ENCODE measurements at places on chromosomes 11 and 22.

DNA sequence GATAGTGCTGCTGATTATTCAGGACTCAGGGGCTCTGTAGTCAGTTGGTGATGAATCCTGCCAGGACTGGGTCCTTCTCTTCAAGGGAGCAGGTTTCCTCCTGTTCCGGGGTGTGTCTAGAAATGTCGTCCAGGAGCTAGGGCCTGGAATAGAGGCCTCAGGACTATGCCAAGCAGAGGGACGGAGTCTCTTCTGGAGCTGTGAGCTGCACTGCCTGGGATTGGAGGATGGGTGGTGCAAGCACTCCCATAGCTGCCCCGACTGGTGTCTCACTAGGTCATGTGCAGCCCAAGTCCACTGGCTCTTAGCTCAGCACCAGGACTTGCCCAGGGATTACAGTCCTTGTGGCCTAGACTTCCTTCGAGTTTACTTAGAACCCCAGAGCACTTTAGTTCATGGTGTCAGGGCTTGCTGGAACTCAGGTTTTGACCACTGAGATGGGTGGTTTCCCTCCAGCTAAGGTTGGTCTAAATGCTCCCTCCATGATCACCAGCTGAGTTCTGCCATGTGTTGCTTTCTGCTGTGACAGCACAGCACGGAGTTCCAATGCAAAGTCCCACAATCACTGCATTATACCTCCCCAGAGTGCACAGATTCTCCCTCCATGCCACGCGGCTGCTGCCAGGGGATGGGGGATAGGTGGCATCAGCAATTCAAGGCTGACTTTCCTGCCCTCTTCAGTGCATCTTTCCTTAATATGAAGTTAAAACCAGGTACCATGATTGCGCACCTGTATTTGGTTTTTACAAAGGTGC is 42.6 kb upstream of the SHANK2 start:
- no peak for DNase-seq

- DNase-seq = no peak
These were observed 52.5 kb downstream of the C22orf31 start for GRCh38 chr22:29009148-29009547.

DNA sequence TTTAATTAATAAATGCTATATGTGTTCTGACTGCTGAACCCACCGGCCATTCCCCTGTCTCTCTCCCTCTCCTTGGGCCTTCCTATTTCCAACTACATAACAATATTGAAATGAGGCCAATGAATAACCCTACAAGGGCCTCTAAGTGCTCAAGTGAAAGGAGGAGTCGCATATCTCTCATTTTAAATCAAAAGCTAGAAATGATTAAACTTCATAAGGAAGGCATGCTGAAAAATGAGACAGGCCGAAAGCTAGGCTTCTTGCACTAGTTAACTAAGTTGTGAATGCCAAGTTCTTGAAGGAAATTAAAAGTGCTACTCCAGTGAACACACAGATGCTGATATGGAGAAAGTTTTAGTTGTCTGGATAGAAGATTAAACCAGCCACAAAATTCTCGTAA is 109.2 kb downstream of the TSPAN18 start:
- DNase-seq = no peak

DNA sequence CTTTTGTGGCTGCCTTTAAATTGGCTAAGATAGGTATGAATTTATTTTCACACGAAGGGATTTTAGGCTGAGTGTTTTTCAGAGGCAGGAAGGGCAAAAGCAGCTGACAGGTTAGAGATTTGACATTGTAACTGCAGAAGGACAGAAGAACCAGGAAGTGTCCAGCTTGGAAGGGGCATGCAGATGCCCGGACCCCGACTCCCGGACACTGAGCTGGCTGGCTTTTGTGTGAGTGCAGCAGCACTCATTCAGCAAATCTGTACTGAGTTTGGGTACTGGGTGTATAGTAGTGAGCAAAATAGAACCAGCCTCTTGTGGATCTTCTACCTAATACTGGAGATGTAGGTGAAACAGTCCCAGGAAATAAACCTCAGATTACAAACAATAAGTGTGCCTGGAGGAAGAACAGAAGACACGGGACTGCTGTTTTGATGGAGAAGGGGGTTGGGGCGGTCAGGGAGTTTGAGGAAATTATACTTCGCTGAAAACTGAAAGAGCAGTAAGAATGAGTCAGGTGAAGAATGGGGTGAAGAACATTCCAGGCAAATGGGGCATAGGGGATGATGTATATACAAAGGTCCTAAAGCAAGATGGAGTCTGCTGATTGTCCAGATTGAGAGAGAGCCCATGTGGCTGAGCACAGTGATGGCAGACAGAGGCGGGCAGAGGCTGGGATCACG is 64.6 kb downstream of the PPFIBP2 start:
- no peak for DNase-seq

GRCh38 chr11:120899720-120900119 is 124.2 kb upstream of the TBCEL start:
- no peak for DNase-seq

- DNase-seq = no peak
These were observed 14.4 kb downstream of the OVCH2 start for GRCh38 chr11:7691759-7692350.

- no peak for DNase-seq
These were observed 54.9 kb downstream of the P4HA3 start for GRCh38 chr11:74256378-74257133.

DNA sequence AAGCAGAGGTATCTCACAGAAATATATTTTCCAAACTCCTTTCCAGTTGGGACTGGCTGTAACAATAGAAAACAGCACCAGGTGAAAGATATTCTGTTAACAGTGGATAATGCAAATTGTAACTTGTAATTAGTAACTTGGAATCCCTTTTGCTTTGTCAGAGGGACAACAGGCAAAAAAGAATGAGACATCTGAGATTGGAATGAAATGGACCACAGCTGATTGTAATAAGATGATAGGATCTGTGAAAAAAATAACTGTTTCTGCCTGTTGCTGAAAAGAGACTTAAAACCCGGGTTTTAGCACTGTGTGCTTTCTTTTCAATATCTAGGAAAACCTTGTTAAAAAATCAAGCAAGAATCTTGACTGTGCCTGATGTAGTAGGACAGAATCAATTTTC is 655.7 kb downstream of the METTL15 start:
- no peak for DNase-seq

GRCh38 chr11:44566952-44567875 is 1.8 kb downstream of the CD82 start:
- DNase-seq = peak; percentile 24

GRCh38 chr11:91081440-91082043 is 858.7 kb upstream of the CHORDC1 start:
- DNase-seq = no peak

GRCh38 chr11:74506823-74507222 is 13.3 kb upstream of the LIPT2 start:
- no peak for DNase-seq

DNA sequence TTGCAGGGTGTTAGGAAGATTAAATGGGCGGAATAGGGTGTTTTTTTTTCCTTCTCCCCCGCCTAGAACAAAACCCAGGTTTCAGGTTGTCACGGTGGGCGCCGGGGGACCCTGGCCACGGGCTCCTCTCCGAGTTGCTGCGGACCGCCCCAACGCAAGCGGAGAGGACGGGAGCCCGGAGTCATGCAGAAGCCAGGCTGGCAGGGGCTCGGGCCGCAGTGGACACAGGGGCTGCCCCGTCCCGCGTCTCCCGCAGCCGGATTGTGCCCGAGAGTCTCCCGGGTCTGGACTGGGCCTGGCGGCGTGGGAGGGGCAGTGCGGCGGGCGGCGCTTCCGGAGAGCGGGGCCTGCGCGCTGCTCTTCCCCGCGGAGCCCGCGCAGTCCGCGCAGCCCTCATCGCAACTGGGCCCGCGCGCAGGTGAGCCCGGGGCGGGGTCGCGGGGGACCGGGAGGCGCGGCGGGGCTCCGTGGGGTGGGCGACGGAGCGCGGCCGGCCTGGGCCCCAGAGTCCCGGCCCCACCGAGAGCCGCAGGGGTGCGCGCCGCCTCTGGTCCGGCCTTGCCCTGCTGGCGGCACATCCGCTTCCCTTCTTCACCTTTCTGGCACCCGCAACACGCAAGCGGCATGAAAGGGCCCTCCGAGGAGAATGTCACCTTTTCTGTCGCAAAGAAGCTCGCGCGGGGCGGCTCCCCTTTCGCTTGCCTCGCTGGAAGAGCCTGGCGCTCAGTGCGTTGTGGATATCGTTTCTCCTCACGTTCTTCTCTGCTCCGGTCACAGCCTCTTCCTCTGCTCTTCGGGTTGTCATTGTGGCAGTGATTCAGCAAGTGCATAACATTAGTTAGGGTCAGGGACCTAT is at the start of gene TIRAP:
Gene TIRAP (plus strand): TSS at position 358 of the 856 bp plus-strand sequence. CDS start 7,802 bp downstream, outside the sequence.
- peak; percentile 50 for DNase-seq

DNA sequence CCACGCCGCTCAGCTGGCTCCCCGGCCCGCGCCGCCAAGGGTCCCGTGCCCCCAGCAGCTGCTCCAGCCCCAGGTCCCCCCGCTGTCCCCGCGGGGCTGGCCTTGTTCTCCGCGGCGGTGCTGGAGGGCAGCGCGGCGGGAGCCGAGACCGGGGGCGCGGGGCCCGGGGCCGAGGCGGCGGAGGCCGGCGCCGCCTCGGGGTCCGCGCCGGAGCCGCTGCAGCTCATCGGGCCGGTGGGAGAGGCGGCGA is 128 bp downstream of the TAF10 start:
- no peak for DNase-seq

DNA sequence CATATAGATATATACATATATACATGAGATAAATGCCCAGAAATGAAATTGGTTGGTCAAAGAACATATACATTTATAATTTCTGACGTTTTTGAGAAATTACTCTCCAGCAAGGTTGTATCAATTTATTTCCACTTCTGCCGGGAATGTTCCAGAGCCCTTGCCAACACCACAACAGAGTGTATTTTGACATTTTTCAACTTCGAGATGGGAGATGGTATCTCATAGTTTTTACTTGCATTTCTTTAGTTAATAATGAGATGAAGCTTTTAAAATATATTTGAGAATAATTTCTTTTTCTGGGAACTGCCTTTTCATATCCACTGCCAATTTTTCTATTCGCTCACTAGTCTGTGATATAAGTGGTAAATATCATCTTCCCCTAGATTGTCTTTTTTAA is 19.3 kb upstream of the CLMP start:
- DNase-seq = no peak

DNA sequence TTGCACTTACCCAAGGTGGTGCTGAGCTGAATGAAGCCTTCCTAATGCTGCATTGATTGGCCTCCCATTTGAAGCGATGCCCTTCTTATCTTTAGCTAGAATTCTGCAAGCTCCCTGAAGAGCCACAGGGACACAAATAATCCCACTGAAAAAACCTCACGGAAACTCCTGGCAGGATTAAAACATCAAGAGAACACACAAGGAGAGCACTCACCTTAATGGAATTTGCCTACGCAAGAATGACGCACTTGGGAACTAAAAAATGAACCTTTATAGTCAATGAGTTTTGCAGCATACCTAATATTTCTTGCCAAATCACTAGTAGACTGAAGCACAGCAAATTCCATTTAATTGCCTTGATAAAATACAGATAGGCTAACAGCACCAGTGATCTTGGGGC is 232.8 kb upstream of the UBASH3B start:
- DNase-seq = no peak

- no peak for DNase-seq
These were observed 68.6 kb downstream of the CHRDL2 start for GRCh38 chr11:74662487-74663103.

DNA sequence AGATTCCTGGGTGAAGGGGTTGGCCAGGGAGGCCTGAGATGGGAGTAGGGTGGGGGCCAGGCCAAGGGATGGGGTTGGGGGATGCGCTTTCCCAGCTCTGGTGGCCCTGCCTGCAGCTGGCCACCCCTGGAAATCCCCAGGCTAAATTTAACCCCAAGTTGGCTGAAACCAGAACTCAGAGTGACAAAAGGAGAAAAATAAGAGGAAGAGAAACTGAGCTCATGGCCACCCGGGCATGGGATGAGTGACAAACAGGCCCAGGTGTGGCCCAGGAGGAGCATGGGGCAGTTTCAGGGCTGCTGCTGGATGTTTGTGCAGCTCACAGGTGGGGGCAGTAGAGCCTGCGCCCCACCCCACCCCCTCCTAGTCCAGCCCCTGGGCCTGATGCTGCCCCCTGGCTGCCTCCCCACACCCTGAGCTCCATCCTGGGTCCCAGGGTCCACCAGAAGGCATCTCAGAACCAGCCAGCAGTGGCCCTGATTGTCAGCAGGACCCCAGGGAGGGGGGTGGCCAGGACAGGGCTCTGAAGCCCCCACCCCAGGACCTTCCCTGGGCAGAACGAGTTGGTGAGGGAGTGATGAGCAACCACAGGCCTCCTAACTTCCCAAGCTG is 48.0 kb downstream of the IGLL5 start:
- no peak for DNase-seq

DNA sequence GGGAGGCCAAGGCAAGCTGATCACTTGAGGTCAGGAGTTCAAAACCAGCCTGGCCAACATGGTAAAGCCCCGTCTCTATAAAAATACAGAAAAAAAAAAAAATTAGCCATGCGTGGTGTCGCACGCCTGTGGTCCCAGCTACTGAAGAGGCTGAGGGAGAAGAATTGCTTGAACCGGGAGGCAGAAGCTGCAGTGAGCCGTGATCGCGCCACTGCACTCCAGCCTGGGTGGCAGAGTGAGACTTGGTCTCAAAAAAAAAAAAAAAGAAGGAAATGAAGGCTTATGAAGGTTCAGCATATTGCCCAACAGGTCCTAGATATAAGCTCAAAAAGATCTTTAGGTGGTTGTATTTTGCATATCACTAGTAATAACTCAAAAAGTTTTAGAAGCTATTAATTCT is 10.2 kb downstream of the ATL3 start:
- DNase-seq = no peak

DNA sequence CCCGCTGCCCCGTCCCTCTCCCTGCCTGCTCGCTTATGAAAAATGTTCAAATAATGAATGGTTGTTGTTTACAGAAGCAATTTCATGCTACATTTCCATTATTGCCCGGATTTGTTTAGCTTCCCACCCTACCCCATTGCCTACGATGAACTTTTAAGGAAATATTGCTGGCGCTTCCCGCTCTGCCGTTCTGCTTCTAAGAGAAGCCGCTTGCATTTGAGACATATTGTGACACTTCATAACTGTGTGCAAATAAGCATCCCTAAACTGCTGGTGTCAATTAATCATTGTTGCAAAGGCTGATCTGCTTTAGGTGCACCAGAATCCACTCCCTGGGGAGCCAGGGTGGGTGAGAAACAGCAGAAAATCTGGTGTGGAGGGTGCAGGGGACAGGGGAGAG is 52.3 kb upstream of the LMO1 start:
- DNase-seq = no peak

DNA sequence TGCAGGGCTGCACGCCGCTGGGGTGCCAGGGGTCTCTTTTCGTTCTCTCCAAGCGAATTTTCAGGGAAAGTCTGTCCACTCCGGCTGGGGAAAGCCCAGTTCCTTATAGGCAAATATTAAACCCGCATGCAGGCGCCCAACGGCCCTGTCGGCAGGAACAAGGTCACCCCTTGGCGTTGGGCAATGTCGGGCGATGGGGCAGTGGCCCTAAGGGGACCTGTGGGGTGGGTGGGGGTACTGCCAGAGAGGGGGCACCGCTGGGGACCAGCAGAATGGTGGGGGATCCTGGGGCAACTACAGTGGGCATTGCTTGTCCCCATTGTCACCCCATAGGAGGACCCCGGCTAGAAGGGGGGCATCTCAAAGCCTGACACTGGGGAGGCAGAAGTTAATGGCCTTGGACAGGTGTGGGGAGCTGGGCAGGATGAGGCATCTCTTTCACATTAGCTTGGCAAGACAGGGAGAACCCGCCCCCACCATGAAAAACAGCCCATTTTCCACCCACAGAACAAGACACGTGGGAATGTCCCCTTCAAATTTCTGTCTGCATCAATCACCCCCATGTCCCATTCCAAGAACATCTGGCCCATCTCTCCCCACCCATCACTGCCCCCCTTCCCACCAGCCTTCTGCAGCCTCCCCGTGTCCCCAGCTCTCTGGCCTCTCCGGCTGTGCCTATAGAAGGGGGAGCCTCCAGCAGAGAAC is 5.5 kb upstream of the IGF2 start:
- DNase-seq = no peak

Measured in effector memory CD4-positive, alpha-beta T cell (primary cell).